Stimulated activated CD8-positive, alpha-beta memory T cell treated with anti-CD3 and anti-CD28 coated beads, Interleukin-7, amount 100 ng/mL, for 1 hour (primary cell): ENCODE measurements at places on chromosomes 1 and 21.

DNA sequence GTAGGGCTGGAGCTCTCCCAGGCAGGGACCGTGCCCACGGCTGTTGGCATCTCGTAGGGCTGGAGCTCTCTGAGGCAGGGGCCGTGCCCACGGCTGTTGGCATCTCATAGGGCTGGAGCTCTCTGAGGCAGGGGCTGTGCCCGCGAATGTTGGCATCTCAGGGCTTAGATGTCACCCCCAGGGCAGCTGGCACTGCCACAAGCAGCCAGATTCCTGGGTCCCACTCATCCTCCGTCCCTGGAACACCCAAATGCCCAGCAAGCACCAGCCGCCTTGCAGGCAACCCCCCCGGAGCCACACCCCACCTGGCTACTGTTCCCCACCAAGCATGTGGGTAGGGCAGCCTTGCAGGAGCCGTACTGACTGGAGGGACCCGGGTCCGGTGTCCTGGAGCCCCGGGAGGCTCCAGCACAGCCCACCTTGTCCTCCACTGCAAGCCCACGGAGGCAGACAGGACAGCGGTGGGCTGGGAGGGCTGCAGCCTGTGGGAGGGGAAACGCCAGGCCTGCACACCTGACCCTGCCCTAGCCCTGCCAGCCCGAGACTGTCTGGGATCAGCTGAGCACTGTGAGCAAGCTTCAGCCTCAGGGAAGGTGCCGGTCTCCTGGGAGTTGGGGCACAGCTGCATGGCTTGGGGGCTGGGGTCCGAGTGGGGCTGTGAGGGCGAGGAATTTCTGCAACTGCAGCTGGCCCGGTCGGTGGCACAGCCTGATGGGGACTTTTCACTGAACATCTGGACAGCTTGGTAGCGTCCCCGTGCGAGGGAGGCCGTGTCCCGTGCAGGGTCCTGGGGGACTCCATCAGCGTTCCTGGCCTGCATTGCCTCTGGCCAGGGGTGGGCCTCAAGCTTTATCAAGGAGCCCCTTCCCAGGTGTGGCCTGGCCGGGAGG is 53.6 kb downstream of the COL18A1 start:
- no peak for DNase-seq

GRCh38 chr1:79376106-79376505 is 369.6 kb upstream of the ADGRL4 start:
- no peak for DNase-seq

DNA sequence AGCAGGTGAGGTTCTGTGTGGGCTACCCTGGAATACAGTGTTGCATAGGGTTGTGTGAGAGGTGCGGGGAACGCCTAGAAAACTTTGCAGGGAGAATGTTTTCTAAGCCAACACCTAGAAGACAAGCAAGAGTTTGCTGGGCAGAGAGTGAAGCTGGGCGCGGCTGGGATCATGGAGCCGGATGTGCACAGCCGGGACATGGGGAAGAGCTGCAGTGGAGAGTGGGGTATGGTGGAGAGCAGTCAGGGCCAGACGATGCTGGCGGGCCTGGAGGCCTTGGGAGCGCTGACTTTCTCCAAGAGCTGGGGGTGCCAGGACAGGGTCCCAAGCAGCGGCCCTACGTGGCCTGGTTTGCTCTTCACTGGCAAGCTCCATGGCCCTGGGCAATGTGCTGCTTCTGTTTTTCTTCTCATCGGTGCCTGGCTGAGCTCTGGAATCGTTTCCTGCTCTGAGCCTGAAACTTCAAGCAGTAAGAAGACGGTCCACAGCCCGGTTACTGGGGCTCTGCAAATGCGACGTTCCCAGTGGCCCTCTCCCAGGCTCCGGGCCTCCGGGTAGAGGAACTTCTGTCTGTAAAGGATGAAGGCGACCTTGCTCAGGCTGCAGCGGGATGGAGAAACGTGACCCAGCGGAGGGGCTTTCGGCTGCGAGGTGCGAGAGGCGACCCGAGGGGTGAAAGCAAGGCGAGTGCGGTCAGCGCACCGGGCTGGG is 51.9 kb upstream of the CD34 start:
- DNase-seq: no peak

DNA sequence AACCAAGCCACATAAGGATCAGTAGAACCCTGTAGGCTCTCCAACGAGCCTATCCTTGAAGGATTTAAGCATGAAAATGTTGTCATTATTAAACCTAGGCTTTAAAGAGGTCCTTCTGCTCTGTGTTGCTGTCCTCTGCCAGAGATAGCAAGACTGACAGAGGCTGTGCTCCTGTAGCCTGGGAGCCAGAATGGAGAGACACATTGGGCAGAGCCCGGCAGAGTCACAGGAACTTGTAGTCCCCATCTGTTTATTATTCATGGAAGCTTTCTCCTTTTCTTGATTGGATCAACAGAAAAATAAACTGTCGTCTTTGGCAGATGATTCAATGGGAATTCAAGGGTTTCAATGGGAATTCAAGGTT is 19.2 kb upstream of the SLAMF1 start:
- DNase-seq: no peak

DNA sequence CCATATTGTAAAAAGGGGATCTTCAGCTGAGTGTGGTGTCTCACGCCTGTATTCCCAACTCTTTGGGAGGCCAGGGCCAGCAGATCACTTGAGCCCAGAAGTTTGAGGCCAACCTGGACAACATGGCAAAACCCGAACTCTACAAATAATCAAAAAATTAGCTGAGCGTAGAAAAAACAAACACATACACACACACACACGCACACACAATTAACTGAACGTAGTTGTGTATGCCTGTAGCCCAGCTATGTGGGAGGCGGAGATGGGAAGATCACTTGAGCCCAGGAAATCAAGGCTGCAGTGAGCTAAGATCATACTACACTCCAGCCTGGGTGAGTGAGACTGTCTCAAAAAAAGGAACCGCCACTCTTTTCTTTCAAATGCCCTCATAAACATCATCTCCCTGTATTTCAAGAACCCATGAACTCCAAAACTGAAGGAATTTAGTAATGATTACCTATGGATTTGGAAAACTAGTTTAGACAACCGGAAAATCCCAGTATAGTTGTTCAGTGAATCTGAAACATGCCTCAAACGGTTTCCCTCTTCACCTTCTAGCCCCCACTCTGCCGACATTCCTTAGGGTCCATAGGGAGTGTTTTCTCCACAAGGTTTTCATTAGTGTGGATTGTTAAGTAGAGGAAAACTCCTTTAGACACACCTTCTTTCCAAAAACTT is 4.5 kb downstream of the TXNIP start:
- DNase-seq: no peak

DNA sequence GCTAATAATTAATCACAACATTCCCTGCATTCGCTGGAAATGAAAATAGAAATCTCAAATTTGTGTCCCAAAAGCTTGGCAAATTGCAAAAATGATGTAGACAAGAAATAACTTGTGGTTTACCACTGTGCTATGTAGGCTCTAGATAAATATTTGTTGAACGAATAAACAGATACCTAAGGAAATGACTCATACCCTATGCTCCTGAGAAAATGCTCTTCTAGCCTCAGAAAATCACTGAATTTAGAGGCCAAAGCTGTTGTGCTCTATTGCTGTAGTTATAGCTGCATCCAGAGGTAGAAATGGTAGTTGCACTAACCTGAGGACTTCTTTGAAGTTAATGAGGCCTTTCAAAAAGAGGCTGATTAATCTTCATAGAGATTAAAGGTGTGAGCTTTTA is 142.0 kb upstream of the ZNHIT6 start:
- DNase-seq: no peak

- no peak for DNase-seq
Observed at GRCh38 chr1:51488372-51489050, 30.6 kb downstream of the EPS15 start.

DNA sequence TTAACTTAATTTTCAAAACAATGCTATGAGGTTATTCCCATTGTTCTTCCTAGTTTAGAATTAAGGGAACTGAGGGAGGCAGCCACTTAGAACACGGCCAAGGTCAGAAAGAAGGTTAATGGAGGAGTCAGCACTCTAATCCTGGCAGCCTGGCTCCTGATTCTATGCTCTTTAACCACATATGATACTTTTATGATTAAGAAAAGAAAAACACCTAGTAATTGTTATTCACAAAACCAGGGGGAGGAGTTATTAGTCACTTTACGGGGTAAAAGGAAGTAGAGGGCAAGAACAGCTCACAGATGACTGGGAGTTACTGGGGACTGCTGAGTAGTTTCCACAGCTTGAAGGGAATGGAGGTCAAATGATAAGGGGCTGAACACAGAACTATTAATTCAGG is 38.6 kb downstream of the GADD45A start:
- DNase-seq: no peak

DNA sequence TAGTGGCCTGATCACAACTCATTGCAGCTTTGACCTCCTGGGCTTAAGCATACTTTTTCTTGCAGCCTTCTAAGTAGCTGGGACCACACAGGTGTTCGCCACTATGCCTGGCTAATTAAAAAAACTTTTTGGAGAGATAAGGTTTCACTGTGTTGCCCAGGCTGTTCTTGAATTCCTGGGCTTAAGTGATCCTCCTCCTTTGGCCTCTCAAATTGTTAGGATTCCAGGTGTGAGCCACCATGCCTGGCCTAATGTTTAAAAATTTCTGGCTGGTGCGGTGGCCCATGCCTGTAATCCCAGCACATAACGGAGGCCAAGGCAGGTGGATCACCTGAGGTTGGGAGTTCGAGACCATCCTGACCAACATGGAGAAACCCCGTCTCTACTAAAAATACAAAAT is 24.4 kb downstream of the YTHDF2 start:
- DNase-seq: no peak

DNA sequence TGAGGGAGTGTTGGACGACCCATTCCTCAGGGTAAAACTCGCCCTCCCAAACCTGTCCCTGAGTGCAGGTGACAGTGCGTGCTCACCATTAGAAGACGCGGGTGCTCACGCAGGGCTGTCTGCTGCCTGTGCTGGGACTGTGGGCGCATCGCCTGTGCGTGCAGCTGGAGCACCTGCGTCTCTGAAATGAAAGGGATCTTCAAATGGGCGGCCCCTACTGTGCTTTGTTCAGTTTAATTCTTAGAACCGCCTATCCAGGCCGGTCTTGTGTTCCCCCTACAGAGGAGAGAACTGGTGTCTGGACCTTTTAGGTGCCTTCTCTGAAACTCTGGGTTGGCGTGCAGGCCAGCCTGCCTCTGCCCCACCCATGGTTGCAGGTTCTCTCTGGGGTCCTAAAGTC is 125.8 kb downstream of the PCBP3 start:
- DNase-seq: no peak

DNA sequence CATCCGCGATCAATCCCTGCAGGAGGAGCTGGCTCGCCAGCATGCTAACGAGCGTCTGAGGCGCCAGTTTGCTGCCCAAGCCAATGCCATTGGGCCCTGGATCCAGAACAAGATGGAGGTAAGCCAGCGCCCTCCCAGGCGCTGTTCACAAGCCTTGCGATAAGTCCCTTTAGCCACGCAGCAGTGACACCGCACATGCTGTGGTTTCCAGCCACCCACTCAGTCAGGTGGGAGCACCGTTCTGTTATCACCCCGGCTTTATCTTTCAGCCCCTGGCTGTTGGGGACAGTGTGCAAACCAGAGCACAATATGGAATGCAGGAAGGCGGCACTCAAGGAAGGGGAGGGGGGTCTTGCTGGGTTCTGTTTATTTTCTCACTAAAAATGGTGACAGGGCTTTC is 41.1 kb upstream of the MTR start:
- DNase-seq: no peak

DNA sequence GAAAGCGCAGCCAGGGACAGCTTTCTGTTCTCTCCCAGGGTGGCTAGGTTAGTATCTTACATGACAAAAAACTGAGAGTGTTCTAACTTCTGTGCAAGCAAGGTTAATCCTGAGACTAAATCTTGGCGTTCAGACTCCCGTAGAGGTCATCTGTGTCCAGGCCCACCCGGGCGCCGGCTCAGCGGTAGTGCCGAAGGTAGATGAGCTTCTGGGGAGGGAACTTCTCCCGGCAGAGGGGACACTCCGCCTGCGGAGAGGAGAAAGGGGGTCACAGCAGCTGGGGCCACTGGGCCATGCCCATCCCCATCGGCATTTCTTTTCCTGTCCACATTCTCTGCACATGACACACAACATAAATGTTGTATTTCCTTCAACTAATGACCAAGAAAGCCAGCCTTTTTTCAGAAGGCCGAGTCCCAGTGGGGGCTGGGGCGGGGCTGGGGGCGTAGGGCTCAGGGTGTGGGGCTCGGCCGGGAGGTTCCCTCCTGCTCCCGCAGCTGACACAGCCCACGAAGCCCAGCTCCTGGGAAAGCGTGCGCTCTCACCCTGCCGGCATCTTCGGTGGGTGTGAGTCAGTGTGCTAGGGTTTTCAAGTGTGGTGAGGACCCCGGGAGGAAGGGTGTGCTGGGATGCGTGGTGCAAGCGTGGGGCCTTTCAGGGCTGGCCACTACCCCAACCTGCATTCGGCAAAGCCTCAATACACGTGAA is 6.6 kb downstream of the PEX10 start:
- DNase-seq: no peak

GRCh38 chr1:100536031-100536430 is 1.9 kb upstream of the GPR88 start:
- no peak for DNase-seq

DNA sequence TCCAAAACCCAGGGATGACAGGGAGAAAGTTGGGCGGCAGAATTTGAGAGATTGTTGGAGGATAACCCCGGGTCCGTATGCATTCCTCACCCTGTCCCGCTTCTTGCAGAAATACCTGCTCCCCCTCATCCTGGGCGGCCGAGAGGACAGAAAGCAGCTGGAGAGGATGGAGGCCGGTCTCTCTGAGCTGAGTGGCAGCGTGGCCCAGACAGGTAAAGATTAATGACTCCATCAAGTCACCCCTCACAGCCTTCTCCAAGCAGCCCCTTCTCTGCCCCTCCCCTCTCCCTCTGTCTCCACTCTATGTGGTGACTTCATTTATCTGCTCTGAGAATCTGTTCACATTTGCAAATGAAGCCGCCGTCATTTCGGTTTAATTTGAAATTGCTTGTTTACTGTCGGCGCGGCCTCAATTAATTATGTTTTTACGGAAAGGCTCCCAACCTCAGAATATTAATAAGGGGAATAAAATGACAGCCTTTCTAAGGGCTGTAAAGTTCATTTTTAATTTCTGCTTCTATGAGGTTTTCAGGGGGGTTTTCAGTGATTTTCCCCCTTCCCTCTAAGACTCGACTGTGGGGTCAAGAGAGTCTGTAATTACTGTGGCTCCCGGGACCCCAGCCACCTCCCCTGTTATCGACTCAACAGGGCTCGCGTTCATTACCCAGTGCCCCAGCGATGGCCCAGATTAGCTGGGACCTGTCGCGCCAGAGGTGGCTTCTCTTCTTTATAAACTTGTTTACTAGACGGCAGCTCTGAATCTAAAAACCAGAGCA is 148.3 kb downstream of the PEX14 start:
- no peak for DNase-seq

GRCh38 chr1:63411066-63411465 is 43.6 kb downstream of the ALG6 start:
- no peak for DNase-seq
